Stimulated activated CD8-positive, alpha-beta memory T cell treated with anti-CD3 and anti-CD28 coated beads, Interleukin-7, amount 100 ng/mL, for 1 hour (primary cell): ENCODE measurements at places on chromosomes 2 and 18.

- no peak for DNase-seq
These were observed 861.6 kb upstream of the CELF4 start for GRCh38 chr18:38427234-38427633.

GRCh38 chr2:23296691-23297090, 88.3 kb upstream of the KLHL29 start:
- no peak for DNase-seq

- DNase-seq: no peak
These were observed 2.8 kb downstream of the ZFP36L2 start for GRCh38 chr2:43223521-43224001.

- no peak for DNase-seq
These were observed 34.1 kb upstream of the GCC2 start for GRCh38 chr2:108414945-108415344.

DNA sequence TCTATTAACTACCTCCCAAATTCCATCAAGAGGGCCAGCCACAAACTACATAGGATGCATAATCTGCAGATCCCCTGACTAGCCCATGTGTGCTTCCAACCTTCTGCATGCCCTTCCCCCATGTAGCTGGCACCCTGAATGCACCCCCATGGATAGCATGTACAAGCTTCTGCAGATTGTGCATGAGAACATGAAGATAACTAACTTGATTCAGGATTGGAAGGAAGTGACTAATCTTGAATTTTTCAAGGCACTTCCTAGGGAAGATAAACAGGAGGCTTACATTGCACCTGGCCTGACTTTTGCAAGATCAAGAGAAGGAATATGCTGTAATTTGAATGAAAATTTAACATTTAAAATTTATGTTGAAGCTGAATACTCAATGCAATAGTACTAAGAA, 66.7 kb downstream of the CDC42EP3 start:
- no peak for DNase-seq

- DNase-seq: no peak
These were observed 13.6 kb downstream of the AQP12A start for GRCh38 chr2:240705204-240705791.

DNA sequence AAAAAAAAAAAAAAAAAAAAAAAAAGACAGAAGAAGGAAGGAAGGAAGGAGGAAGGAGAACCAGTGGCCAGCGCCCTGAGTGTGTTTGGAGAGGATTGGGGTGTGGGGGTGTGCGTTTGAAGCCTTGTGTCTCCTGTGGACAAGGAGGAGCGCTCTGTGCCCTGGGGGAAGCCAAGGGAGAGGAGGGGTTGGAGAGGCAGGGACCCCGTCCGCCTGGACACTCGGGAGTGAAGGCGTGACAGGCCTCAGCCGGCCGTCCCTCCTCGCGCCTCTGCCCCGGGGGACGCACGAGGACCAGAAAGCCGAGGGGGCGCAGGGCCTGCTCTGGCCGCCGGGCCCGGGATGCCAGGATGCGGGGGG, 44.9 kb downstream of the SERTAD2 start:
- DNase-seq: no peak

DNA sequence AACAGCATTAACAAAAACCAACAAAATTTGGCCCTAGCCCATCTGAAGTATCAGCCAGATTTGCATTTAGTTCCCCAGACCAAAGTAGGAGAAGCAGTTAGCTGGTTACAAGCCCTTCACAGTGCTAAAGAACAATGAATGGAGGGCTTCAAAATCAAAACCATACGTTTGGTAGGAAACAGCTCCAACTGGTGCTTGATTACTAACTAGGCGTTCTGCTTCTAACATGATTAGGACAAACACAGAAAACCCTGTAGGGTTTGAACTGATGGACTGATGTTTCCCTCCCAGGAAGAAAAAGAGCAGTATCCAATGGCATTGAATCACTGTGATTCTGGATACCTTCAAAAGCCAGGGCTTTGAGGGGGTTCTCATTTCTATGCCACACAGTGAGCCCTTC, 20.5 kb upstream of the STAT4 start:
- DNase-seq: no peak
